ENCODE measurements at places on chromosomes 12 and 14.
A peak's percentile ranks its signal among the peaks of the same experiment; 100 is the strongest.

- ATAC-seq = no peak
Measured at GRCh38 chr12:124601706-124602105, 34.3 kb upstream of the NCOR2 start.

GRCh38 chr12:105040476-105040875, 43.8 kb downstream of the ALDH1L2 start:
- ATAC-seq = no peak

GRCh38 chr14:54498095-54498531, 9.3 kb upstream of the GMFB start:
- ATAC-seq = no peak

- no peak for ATAC-seq
Measured at GRCh38 chr14:38079268-38079667, 128.4 kb upstream of the SSTR1 start.

- ATAC-seq = peak; percentile 18
Measured at GRCh38 chr12:7638064-7638759, 27.5 kb downstream of the APOBEC1 start.

- no peak for ATAC-seq
Measured at GRCh38 chr12:127038761-127039160, 1228.2 kb upstream of the TMEM132C start.

DNA sequence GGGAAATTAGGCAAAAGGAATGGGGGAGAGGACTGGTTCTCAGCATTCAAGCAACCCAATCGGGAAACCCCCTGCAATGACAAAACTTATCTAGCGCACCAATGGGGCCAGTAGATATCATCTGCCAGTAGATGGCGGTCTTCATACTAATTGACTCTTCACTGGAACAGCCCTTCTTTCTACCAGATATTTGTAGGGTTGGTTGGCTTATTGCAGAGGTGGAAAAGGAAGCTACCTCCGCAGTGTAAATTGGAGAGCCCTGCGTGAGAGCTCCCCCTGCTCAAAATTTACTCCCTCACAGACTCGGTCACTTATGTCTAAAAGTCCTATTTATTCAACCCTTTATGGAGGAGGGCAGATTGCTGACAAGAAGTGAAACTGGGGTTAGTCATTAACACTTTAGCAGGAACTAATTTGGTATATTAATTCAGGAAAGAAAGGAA, 166.1 kb upstream of the CCND2 start:
- peak; percentile 68 for ATAC-seq

DNA sequence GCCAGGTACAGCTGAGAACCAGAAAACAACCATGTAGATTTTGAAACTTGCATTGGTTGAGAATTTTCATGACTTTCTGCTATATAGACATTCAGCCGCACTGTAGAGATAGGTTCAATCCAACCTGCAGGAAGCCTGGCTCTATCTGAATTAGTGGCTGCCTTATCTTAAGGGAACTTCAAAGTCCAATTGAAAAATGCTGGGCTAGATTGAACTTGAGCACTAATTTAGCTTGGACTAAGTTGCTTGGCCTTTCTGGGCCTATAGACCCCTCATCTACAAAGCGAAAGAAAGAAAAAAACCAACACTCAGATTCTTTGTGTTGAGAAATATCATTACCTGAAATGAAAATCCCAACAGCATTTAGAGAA, 332.4 kb downstream of the NUAK1 start:
- ATAC-seq = no peak

DNA sequence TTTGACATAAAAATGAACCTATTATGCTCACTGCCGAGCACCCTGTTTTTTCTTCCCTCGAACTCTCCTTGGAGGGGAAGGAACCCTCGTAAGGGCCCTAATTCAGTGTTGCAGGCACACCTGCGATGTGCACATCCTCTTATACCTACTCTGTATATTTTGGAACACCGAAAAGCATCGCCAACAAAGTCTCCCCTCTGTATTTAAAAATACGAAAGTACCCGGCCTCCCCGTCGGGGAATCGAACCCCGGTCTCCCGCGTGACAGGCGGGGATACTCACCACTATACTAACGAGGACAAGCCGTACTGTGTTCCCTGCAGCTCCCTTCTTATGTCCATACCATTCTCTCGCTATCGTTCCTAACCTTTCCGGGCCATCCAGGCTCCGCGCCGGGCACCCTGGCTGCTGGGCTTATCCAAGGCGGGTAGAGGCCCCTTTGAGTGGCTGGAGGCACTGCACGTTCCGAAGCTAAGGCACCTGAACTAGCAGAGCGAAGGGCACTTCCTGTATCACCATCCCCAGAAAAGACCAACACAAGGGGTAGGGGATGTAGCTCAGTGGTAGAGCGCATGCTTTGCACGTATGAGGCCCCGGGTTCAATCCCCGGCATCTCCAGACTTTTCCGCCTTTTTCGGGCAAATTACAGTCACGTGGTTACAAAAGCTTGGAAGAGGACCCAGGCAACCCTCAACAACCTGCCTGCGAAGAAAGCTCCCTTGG, 25.1 kb upstream of the UBC start:
- ATAC-seq = peak; percentile 84

DNA sequence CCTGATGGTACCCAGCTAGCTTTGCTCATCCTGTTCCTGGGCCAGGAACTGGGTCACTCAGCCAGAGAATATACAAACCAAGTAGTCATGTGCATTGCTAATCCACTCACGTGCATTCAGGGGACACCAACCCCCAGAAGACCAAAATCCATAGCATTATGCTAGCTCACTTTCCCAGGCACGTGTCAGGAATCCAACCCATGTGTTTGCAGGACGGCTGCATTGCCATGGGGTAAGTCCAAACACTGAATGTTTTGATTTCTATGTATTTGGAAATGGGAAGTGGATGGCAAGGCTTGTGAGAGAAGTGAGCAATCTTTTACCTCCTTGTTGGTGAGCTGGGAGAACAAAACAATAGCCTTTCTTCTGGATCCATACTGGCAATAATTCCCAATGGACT, 87.1 kb upstream of the FOXN3 start:
- peak; percentile 16 for ATAC-seq

GRCh38 chr14:104110491-104111209, 25.1 kb downstream of the ASPG start:
- ATAC-seq = no peak

GRCh38 chr14:72736308-72736707, 157.6 kb downstream of the DPF3 start:
- no peak for ATAC-seq

DNA sequence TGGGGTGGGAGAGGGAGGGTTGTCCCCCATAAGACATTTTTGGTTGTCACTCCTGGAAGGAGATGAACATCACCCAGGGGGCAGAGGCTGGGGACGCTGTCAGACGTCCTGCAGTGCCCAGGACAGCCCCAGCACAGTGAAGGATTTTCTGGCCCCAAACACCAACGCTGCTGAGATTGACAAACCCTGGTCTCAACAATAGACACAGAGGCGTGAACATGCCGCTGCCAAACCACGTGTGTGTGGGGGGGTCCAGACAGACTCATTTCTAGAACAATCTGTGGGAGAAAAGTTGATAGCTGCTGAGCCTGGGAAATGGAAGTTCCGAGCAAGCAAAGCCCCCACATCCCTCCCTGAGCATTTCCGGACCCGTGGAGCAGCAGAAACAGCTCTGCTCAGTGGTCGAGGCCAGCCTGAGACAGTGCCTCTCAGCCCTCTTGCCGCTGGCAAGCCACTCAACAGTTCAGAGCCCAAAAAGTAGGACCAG, 43.8 kb upstream of the CLMN start:
- no peak for ATAC-seq
